ENCODE measurements at places on chromosomes 5 and 9. TPM values are rescaled to one million over a fixed set of nuclear protein-coding genes. Genes with fewer than 3 reads are reported as not detected.

DNA sequence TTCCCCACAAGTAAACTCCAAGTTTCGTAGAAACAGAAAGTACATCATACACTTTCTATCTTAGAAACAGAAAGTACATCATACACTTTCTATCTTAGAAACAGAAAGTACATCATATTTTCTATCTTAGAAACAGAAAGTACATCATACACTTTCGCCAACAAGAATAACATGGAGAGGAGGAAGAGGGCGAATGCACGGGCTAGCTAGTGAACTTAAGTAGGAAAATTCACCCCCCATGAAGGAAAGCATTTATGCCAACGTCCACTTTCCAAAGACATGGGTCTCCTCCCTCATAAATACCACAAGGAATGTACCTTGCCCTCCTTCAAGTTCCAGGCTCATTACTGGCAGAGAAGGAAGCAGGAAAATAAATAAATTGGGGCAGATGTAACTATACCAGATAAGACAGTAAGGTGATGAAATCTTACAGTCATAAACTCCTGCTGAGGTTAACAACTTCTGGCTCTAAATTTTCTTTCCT is 64.7 kb downstream of the FRMD3 start:
- no peak for DNase-seq

DNA sequence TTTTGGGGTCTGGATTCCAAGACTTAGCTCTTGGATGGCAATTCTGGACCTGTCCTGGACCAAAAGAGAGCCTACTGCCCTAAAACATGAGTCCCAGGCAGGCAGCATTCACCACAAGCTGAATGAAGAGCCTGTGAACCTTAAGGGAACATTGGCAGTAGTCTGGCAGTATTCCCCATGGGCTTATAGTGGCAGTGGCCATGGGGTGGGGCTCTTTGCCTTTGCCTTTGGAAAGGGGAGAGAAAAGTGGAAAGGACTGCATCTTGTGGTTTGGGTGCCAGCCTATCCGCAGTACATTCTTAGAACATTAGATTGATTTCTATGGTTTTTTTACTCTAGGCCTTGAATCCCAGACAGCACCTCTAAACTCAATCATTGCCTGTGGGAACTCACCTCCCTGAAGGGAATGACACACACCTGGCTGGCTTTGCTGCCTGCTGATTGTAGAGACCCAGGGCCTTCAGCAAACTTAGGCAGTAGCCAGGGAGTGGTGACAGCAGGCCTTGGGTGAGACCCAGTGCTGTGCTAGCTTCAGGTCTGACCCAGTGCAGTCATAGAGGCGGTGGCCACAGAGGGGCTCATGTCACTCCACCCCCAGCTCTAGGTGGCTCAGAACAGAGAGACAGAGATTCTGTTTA is 216.3 kb downstream of the CETN3 start:
- no peak for DNase-seq

The ABCA2 gene
- 19.7 TPM for total RNA-seq

DNA sequence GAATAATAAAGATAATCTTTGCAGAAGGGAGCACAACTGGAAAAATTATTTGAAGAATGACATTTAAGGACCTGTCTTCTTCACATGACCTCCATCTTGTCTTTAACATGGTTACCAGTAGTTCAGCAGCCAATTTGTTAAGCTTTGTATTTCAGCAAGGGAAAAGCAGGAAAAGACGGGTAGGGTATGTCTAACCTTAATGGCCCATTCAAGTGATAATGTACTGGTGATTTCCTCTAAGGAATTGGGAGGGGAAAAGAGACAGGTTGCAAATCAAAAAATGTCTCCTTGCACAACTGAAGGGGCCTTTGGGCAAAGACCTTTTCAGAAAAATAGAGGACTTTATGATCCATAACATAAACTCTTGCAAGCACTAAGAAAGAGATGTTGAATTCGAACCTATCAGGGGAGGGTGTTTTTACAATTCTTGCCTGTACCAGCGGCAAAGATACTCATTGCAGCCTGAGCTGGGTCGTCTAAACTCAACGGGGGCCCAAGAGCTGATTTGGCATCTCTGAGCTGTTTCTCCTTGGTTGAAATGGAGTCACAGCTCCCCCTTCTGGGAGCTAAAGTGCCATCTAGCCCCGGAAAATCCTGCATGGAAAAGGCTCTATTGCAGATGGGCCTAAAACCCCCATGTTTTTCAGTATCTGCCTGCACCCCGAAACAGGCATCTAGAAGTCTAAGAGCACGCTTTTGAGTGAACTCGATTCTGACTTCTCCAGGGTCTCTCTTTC is 3.8 kb downstream of the BRINP1 start:
- DNase-seq, result peak; percentile 89

DNA sequence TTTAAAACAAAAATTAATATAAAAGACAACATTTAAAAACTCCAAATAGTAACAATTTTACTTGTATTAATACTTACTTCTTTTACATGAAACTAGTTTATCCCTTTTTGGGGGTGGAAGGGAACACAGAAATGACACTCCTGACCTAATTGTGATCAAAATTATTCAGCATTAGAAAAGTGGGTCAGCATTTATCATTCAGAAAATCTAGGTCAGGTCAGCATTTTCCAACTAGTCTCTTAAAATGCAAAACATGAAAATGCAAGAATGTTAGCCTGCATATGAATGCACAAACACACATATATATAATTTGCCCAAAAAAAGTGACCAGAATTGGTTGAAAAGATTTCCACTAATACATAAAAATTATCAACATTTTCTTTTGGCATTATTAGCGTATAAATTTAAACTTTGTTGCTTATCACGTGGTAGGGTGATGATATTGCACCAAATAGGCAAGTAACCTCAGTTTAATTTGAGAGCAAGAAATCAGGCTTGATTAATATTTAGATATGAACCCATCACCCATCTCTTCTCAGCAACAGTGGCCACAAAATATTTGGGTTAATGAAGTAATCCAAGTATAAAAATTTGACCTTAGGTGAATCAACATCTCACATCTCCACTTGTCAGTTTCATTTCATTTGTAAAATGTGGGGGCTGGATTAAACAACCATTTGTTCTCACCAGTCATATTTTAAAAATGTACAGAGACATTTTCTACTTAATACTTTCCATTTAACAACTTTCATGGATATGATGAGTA is 5.7 kb downstream of the TMEM167A start:
- DNase-seq, result no peak
